ENCODE measurements at places on chromosomes 4 and X. TPM values are rescaled to one million over a fixed set of nuclear protein-coding genes. Genes with fewer than 3 reads are reported as not detected.

PPBP gene
- total RNA-seq: not detected

MYOZ2 gene
- total RNA-seq: not detected

MAGEA9B gene
- total RNA-seq: not detected

PCDH19 gene
- 0.80 TPM for total RNA-seq

DNA sequence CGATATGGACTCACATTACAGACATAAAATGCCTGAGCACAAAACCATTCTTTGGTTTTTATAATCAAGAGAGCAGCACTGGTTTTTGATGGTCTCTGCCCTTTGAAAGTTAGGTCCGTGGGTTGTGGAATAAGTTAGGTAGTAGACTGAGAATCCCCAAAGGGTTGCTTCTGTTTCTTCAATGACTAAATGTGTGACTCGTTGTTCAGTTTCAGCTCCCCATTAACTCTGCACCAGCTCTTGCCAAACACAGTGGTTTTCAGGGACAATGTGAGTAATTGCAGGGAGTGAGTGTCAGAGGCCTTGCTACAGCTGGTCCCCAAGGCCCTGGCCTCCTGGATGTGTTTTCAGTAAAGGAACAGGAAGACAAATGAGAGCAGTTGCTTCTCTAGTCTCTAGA, 24.8 kb downstream of the SMIM20 start:
- no peaks in the 10 kb centered on the region for H3K27me3 ChIP-seq
- no peaks in the 10 kb centered on the region for H3K4me1 ChIP-seq
- H3K4me3 ChIP-seq: no peak overlapping the region
- H3K36me3 ChIP-seq: no peaks in the 10 kb centered on the region
- DNase-seq: no peak
- no peak overlapping the region for H3K27ac ChIP-seq

- H3K27me3 ChIP-seq: no peaks in the 10 kb centered on the region
- H3K4me1 ChIP-seq: no peaks in the 10 kb centered on the region
- H3K36me3 ChIP-seq: no peaks in the 10 kb centered on the region
- DNase-seq: no peak
- H3K27ac ChIP-seq: no peak overlapping the region
Observed at GRCh38 chrX:132861076-132861475, 97.4 kb downstream of the HS6ST2 start.

DNA sequence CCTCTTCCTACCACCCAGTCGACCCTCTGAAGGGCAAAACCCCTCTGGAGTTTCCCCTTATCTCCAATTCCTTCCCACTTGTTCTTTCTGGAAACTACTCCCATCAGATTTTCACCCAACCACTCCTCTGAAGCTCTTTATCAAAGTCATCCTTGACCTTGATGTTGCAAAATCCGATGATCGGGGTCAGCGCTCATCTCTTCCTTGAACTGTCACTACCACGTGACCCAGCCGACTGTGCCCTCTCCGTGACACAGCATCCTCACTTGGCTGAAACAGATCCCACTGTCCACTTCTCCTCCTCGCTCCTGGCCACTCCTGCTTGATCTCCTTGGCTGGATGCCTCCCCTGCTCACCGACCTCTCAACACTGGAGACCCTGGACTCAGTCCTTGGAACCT, 1.1 kb downstream of the CFAP99 start:
- no peak overlapping the region for H3K27ac ChIP-seq
- no peaks in the 10 kb centered on the region for H3K36me3 ChIP-seq
- H3K27me3 ChIP-seq: peaks cover 25% of the 10 kb centered on the region
- H3K4me3 ChIP-seq: no peak overlapping the region
- DNase-seq: no peak

DNA sequence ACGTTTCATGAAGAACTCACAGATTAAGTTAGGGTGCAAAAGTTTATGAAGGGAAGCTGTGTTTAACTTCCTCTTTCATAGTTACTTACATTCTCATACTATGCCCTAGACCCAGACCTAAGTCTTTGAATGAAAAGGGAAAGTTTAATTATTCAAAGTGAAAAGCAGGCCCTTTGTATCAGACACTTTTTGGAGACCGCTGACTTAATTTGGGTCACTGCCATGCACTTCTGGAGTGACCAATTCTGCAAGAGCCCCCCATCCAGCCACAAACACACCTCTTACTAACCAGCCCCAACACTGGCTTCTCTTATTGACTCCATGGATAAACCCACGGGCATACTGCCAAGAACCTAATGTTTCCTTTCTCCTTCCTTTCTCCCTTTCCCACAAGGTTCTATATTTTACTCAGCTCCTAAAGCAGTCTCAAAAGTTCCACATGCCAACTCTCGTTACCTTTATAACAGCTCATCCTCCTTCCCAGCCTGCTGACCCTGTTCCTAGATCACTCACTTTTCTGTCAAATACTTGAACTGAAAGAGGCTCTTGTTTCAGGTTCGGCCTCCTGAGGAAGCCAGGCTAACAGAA, 34.5 kb downstream of the ABCE1 start:
- H3K27ac ChIP-seq: no peak overlapping the region
- peak; percentile 10 for DNase-seq

- H3K4me1 ChIP-seq: peaks cover 32% of the 10 kb centered on the region
- peak overlapping the region; percentile 19 for H3K27ac ChIP-seq
- H3K36me3 ChIP-seq: peaks cover 5% of the 10 kb centered on the region
- no peaks in the 10 kb centered on the region for H3K27me3 ChIP-seq
Observed at GRCh38 chr4:2243681-2244380, 1.9 kb upstream of the HAUS3 start.

GRCh38 chr4:173859091-173859713, 329.2 kb upstream of the HAND2 start:
- no peaks in the 10 kb centered on the region for H3K36me3 ChIP-seq
- peaks cover 14% of the 10 kb centered on the region for H3K4me1 ChIP-seq
- no peak overlapping the region for H3K4me3 ChIP-seq

- H3K4me1 ChIP-seq: no peaks in the 10 kb centered on the region
- H3K27me3 ChIP-seq: no peaks in the 10 kb centered on the region
- no peaks in the 10 kb centered on the region for H3K36me3 ChIP-seq
- DNase-seq: no peak
- no peak overlapping the region for H3K27ac ChIP-seq
- H3K4me3 ChIP-seq: no peak overlapping the region
Observed at GRCh38 chrX:99973572-99974226, 436.4 kb downstream of the PCDH19 start.

DNA sequence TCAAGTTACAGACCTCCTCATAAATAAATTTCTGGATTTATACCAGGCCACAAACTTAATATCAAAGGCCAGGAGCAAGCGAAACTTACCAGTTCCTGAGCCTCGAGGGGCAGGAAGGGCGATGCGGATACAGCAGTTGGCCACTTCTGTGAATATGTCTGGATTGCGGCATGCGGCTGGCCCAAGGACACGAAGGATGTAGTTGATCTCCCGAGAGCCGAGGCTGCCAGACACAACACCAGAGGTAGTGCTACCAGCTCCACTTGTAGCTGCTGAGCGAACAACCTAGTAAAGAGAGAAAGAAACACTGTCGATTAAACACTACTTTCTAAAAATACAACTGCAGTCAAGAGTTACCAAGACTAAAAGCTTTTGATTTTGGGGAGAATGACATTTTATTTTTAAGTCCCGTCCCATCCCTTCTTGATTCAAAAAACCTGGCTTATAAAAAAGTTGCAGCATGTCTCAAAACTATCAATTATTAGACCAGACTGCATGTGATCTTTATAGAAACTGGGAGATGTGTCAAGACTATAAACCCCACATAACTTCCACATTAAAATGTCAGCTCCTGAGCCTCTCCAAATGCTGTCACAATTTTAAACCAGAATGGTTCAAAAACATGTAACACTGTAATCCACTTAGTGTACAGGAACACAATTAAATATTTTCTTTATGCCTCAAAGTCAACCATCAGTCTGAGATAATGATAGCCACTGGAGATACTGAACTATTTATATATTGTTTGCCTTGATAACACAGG, 105.6 kb downstream of the HUWE1 start:
- no peaks in the 10 kb centered on the region for H3K27me3 ChIP-seq
- H3K4me1 ChIP-seq: peaks cover 24% of the 10 kb centered on the region
- no peak overlapping the region for H3K4me3 ChIP-seq
- no peak for DNase-seq
- H3K27ac ChIP-seq: no peak overlapping the region

DNA sequence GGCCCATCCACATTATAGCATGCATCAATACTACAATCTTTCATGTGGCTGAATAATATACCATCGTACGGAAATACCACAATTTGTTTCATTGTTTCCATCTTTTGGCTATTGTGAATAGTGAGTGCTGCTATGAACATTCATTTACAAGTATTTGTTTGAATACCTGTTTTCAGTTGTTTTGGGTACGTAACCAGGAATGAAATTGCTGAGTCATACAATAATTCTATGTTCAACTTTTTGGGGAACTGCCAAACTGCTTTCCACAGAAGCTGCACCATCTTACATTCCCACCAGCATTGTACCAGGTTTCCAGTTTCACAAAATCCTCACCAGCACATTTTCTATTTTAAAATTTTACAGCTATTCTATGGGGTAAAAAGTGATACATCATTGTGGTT, 28.5 kb upstream of the MANBA start:
- no peaks in the 10 kb centered on the region for H3K4me1 ChIP-seq
- DNase-seq: no peak
- H3K36me3 ChIP-seq: peaks cover 7% of the 10 kb centered on the region

- no peaks in the 10 kb centered on the region for H3K4me1 ChIP-seq
- no peak for DNase-seq
- H3K27ac ChIP-seq: no peak overlapping the region
Observed at GRCh38 chrX:27863809-27864208, 56.0 kb downstream of the MAGEB10 start.

DNA sequence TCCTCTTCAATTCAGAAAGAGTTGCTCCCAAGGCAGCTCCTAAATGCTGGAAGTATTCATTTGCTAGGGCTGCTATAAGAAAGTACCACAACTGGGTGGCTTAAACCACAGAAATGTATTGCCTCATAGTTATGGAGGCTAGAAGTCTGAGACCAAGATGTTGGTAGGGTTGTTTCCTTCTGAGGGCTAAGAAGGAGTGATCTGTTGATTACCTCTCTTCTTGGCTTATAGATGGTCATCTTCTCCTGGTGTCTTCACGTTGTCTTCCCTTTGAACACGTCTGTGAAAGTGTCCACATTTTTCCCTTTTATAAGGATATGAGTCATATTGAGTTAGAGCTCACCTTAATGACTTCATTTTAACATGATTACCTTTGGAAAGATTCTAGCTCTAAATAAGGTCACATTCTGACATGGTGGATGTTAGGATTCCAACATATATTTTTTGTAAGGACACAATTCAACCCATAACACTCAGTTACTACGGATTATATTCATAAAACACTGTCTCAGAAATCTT, 266.3 kb downstream of the SPATA18 start:
- no peaks in the 10 kb centered on the region for H3K27me3 ChIP-seq
- no peak overlapping the region for H3K27ac ChIP-seq
- DNase-seq: no peak
- no peaks in the 10 kb centered on the region for H3K36me3 ChIP-seq

DNA sequence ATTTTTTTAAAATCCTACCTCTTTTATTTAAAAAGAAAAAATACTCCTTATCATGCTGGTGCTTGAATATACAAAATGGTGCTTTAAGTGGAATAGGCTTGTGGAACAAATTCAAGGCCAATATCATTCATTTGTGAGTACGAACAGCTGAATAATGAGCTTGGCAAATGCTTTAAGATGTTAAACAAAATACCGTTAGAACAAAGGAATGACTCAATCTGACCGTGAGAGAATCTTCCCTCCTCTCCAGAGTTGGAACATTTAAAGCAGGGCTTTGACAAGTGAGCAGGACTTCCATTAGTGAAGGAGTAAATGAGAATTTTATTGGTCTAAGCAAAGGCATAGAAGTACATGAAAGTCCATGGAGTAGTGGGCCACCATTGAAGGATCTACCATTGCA, 74.5 kb downstream of the DCLK2 start:
- no peak overlapping the region for H3K4me3 ChIP-seq
- H3K27me3 ChIP-seq: no peaks in the 10 kb centered on the region
- H3K36me3 ChIP-seq: no peaks in the 10 kb centered on the region
- H3K4me1 ChIP-seq: no peaks in the 10 kb centered on the region
- no peak overlapping the region for H3K27ac ChIP-seq
- DNase-seq: peak; percentile 28

- H3K4me3 ChIP-seq: no peak overlapping the region
- no peaks in the 10 kb centered on the region for H3K27me3 ChIP-seq
- no peak for DNase-seq
- H3K4me1 ChIP-seq: no peaks in the 10 kb centered on the region
- H3K36me3 ChIP-seq: no peaks in the 10 kb centered on the region
Observed at GRCh38 chr4:53885668-53886067, 178.7 kb downstream of the CHIC2 start.

GRCh38 chr4:54315561-54316538, 86.8 kb downstream of the PDGFRA start:
- H3K27ac ChIP-seq: no peak overlapping the region
- H3K4me1 ChIP-seq: no peaks in the 10 kb centered on the region
- no peak overlapping the region for H3K4me3 ChIP-seq
- no peak for DNase-seq

GRCh38 chr4:52948057-52948423, 85.9 kb downstream of the RASL11B start:
- no peaks in the 10 kb centered on the region for H3K27me3 ChIP-seq
- DNase-seq: no peak
- H3K4me1 ChIP-seq: no peaks in the 10 kb centered on the region
- no peak overlapping the region for H3K4me3 ChIP-seq

DNA sequence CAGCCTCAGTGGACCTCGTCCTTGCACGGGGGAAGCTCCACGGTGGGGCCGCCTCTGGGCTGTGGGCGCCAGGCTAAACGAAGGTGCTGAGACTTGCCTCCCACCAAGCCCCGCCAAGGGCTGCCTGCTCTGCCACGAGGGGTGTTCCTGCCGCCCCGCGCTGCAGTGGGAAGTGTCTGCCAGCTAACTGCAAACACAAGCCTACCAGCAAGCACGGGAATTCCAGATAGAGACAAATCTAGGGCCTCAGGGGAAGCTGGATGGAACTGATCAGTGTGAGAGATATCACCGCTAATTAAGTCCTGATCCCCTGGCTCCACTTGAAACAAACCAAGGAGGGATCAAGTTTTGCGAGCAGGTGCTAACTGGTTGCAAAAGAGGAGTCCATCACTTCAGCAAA, 181.6 kb upstream of the LEF1 start:
- no peaks in the 10 kb centered on the region for H3K36me3 ChIP-seq
- no peaks in the 10 kb centered on the region for H3K4me1 ChIP-seq
- DNase-seq: no peak
- H3K27me3 ChIP-seq: no peaks in the 10 kb centered on the region
- no peak overlapping the region for H3K4me3 ChIP-seq

DNA sequence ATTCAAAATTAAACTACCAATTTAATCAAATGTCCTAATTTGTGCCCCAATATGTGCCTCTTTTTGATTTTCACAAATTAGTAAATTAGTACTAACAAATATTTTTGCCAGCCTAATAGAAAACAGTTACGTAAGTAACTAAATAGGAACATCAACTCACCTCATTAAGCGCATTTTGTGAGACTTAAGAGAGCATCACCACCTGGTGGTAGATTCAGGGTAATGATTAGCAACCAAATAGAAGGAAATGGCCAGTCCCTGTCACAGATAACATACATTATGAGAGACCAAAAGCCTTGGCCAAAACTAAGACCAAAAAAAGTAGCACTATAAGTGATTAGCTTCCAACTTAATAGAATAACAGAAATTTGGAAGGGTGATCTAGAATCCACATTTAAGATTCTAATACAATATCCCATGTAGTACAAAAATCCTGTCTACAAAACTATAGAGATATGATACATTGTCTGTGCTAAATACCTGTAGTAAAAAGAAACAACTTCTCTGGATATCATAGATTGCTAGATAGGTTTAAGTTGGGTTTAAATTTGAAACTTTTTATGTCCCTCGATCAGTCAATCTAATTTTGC, 46.7 kb downstream of the C4orf46 start:
- no peaks in the 10 kb centered on the region for H3K36me3 ChIP-seq
- no peak overlapping the region for H3K4me3 ChIP-seq
- H3K27me3 ChIP-seq: peaks cover 17% of the 10 kb centered on the region
- no peaks in the 10 kb centered on the region for H3K4me1 ChIP-seq

GRCh38 chrX:55731826-55732225, 14.3 kb downstream of the RRAGB start:
- no peak overlapping the region for H3K27ac ChIP-seq
- no peak for DNase-seq
- H3K36me3 ChIP-seq: peaks cover 6% of the 10 kb centered on the region

Measured in A673 (cell line).